ENCODE measurements at places on chromosomes 3 and 15.
A peak's percentile ranks its signal among the peaks of the same experiment; 100 is the strongest.

- DNase-seq: no peak
Observed at GRCh38 chr3:49903451-49904424, at the start of gene MST1R. Gene MST1R (minus strand): TSS chr3:49903873. CDS start chr3:49903609, 264 bp downstream.

- DNase-seq: no peak
Observed at GRCh38 chr15:82298520-82298919, 35.9 kb downstream of the SAXO2 start.

DNA sequence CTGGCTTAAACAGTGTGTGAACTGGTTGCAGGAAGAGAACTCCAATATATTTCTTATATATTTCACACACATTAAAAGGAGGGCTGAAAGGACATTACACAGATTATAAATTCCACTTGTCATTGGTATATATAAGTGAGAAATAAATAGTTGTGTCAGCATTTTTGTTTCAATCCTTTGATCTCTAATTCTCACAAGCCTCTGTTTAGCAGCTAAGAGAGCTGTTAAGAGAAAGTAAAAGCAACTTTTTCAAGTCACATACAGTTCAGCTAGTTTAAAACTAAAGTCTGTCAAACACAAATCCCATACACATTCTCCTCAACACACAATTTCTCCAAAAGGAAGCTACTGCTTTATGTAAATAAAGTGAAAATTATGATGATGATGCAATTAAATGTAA, 70.5 kb upstream of the CCDC39 start:
- DNase-seq: no peak

- DNase-seq: no peak
Observed at GRCh38 chr15:93118904-93119303, 29.9 kb upstream of the RGMA start.

DNA sequence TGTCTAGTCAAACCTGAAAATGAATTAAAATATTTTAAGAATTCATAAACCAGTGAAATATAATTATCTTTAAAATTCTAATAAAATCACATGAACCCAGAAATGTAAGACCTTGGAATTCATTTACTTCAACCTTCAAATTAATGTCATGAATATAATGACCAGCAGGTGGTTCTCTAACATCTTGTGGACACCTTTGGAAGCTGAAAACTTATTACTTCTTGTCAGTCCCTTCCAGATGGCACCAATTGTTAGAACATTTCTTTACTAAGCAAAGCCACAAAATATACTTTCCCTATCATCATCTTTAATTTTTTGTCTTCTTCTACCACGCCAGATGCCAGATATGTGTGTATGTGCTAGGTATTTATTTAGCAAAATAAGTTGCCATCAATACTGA, 240.0 kb downstream of the MBNL1 start:
- DNase-seq: no peak

GRCh38 chr15:43249699-43250203, 17.0 kb downstream of the TGM5 start:
- no peak for DNase-seq

DNA sequence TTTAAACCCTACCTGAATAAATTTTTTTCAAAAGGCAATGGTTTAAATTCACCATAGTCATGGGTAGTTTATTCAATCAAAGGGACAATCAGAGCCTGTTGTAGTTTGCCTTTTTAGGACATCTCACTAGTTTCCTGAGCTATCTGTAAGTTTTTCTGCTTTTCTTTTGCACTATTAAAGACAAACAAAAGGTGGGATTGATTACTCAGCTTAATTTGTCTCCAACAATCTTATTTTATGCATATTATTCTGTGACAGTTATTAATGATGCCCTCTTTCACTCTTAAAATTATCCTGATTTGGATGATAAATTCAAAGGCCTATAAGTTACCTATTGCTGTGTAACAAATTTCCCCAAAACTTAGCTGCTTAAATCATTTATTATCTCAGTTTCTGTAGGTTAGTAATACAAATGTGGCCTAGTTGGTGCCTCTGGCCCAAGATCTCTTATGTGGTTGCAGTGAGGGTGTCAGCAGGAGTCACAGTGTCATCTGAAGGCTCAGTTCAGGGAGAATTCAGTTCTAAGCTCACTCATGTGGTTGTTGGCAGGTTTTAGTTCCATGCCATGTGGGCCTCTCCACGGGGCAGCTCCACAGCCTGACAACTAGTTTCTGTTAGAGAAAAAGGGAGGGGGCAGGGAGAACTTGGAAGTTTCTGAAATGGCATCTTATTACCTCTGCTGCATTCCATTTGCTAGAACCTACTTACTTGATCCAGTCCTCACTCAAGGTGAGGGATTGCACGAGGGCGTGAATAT, 16.0 kb downstream of the ARMC8 start:
- DNase-seq: no peak

GRCh38 chr3:123449997-123450604, 1.2 kb upstream of the ADCY5 start:
- peak; percentile 35 for DNase-seq

DNA sequence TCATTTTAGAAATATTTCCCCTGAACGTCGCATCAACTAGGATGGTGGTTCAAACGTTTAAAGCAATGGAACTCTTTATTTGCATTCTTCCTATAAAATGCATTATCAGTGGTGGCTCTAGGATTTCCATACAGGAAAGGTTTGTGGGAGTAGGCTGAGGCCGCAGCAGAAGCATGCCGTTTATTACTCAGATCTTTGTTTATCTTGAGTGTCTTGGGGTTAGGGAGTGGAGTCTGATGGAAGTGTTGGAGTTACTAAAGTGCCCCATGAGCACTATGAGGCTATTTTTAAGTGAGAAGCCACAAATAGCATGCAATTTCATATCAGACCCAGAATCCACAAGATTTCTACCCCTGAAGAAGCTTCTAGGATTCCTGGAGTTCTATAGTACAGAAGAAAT, 26.2 kb downstream of the ATOSA start:
- DNase-seq: no peak

DNA sequence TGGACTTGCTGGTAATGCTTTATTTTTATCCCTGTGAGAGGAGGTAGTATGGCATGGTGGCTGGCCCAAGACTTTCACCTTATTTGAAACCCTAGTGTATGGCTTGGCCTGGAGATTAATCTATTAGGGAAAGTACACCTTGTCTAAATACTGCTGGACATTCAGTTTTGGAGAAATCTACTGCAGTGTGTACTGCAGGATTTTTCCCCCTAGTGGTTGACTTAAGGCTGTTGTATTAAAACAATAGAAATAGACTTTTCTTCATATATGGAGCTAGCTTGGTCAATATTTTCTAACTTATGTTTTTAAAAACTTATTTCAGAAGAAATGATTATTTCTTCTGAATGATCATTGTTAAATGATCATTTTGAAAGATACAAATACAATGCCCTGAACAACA, 13.9 kb upstream of the SLITRK3 start:
- no peak for DNase-seq

GRCh38 chr3:147937341-147937740, 528.2 kb downstream of the ZIC1 start:
- no peak for DNase-seq

DNA sequence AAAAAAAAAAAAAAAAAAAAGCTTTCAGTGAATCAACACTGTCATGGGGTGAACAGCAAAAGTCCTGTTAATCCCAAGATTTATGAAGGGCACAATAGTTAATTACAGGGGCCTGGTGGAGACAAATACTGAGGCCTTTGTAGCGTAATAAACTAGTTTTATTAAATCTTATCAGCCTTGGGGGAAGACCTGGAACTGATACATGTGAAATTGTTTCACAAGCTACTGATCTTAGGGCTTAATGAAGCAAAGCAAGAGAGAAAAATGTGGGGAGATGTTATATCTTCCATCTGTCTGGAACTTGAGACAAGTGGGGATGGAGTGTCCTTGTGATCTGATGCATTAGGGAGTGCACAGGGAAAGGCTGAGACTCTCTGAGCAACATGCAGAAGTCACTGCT, 47.9 kb upstream of the OSBPL11 start:
- DNase-seq: peak; percentile 30

DNA sequence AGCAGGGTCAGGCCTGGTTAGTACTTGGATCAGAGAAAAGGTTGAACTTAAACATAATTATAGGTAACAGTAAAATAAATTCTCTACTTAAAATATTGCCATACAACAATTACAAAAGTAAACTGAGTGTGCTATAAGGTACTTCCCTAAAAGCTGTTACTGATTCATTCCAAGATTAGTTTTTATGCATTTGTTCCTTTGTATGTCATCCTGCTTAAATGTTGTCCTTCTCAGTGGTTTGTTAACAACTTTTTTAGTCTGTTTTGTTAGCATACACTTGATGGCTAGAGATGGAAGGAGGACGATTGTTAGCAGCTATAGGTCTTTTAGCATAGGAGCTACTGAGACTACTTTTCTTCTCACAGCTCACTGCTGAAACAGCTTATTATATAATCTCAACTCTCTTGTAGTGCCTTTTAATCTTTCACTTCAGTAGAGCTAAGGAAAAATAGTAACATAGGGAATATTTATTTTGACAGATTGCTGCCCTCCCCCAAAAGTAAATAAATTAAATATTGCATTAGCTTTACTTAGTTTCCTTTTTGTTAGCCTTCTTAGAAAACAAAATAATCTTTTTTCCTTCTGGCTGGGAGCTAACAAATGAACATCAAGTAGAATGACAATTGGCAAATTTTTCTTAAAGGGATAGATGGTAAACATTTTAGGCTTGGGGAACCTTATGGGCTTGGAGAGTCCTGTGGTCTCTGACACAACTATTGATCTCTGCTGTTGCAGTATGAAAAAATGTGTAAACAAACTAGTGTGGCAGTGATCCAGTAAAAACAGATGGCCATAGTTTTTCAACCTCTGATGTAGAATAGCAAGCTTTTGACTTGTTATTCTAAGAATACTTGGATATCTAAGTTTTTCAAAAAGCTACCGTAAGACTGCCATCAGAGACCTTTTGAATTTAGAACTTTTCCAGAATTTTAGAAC, 39.5 kb downstream of the USP8 start:
- DNase-seq: no peak

DNA sequence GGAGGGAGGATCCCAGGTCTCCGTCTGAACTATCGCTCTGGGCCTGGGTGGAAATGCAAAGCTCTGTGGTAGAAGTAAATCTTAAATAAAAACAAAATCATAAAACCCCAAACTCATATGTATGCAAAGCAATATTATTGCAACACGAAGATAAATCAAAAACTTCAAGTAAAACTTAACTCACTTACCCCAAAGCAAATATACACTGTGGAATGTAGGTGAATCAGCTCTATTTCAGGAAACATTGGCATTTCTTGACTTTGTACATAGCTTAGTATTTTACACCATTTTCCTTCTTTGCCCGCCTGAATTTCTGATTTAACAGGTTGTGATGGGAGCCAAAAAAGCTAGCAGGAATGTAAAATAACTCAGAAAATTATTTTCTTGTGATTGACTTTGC, 126.2 kb downstream of the TPRG1 start:
- no peak for DNase-seq

DNA sequence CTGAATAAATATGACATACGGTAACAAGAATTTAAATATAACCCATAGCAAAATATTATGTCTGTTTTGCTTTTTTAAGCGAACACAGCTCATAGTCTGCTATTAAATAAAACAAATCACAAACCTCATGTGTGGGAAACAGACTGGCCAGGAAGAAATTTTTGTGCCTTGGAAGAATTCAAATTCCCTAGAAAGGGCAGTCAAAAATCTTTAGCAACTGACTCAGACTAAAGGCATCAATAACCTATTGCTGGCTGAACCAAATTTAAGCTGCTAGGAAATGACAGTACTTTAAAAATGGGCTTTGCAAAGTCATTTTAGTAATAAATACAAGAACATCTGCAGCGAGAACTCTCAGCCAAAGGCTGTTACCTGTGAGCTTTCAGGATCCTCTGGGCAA, 151.4 kb downstream of the PLD1 start:
- DNase-seq: no peak

DNA sequence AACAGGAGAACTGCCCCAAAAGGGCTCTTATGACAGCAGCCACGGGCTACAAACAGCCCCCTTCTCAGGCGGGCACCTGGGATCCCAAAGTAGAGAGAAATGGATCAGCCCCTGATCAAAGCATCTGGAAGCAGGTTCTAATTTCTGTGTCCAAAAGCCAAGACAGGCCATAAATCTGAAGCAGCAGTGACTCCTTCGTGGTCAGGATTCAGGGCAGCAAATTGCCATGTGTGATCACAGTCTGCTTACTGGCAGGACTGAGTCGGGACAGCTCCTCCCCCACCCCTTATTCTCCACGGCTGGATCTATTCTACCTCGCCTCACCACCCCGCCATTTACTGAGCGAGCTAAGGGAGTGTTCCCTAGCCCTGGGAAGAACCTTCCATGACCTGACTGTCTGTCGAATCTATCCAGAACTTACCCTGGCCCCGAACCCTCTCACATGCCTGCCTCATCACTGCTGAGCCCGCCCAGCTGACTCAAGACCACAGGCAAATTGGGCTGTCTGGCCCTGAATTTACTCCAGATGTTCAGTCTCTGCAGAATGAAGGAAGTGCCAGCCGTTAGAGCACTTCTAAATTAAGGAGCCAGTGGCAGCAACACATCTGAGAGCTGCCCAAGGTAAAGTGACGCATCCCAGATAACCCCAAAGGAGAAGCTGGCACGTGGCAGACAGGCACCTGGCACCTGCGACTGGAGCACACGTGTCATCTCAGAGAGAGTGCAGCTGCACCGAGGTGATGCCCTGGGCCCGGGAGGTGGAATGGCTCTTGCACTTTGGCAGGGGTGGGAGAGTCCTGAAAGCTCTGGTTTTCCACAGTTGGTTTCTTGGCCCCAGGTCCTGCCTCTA, 1.3 kb downstream of the LRRC15 start:
- DNase-seq: no peak

GRCh38 chr3:172782235-172782634, 31.7 kb downstream of the ECT2 start:
- DNase-seq: no peak

DNA sequence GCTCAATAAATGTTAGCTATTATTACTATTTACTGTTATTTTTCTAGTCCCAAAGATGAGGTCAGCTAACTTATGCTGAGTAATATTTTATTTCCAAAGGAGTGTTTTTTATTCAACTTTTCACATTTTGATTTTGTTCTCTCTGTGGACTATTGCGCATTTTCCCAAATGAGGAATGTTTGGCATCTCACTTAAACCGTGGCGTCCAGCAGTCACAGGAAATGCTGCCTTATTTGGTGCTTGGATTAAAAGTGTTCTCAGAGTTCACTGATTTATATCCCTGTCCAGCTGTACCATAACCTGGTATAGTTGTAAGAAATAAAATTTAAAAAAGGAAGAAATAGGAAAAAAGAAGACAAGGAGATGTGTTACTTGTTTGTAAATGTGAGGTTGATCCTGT, 166.8 kb downstream of the THSD4 start:
- DNase-seq: no peak

DNA sequence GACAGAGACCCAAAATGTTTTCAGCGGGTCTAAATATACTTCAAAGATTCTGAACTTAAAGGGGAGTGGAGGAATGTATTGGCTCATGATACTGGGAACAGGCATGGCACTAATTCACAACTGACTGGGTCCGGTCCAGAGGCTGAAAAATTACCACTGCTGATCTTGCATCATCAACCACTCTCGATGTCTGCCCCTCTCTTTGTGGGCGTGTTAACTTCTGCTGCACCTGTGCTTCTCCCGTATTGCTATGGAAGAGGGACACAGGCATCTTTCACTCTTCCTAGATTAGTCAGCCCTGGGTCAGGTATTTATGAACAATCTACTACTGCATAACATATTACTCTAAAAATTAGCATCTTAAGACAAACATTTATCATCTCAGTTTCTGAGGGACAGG, 33.2 kb downstream of the HHLA2 start:
- no peak for DNase-seq

GRCh38 chr3:8757551-8758518, 11.6 kb downstream of the OXTR start:
- DNase-seq: no peak
